ENCODE measurements at places on chromosomes 6 and 20. TPM values are rescaled to one million over a fixed set of nuclear protein-coding genes. Genes with fewer than 3 reads are reported as not detected.

Gene MYH7B
- under 0.01 TPM for total RNA-seq

Gene DNAH8
- under 0.01 TPM for total RNA-seq

Gene TNFAIP3
- total RNA-seq = 0.78 TPM

Gene ARFGEF3
- 65.7 TPM for total RNA-seq

Gene MRAP2
- 6.2 TPM for total RNA-seq

Gene FAM209B
- total RNA-seq = not detected

Gene SPDEF
- total RNA-seq = not detected

- DNase-seq = no peak
Measured at GRCh38 chr6:111105578-111105977, 18.3 kb downstream of the SLC16A10 start.

DNA sequence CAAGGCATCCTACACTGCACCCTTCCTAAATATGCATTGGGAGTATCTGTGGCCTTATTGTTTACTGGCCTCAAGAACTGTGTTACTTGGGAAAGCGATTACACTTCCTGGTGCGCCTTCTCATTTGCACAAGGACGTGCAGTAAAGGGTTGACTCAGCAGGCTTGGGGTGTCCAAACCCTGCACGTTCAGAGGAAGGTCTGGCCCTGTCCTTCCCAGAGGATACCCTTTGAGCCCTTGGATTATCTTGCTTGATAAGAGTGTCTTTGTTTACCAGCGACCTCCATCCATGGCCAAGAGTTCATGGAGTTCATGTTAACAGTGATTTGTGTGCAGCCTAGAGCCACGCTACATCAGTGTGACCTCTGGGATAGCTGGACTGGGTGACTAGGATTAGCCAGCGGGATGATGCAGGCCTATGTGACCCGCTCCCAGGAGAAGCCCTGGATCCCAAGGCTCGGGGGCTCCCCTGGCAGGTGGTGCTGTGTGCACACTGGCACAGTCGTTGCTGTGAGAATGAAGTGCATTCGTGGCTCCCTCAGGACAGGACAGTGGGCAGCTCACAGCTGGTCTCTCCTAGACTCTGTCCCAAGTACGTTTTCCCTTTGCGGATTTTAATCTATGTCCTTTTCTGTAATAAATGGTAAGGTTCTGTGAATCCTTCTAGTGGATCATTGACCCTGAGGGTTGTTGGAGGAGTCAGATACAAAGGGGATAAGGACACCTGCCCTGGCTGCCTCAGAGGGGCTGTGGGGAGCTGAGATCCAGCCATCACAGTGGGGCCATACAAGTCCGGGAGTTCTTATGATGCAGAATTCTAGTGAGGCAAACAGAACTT is 73.5 kb downstream of the TTLL2 start:
- no peak for DNase-seq

DNA sequence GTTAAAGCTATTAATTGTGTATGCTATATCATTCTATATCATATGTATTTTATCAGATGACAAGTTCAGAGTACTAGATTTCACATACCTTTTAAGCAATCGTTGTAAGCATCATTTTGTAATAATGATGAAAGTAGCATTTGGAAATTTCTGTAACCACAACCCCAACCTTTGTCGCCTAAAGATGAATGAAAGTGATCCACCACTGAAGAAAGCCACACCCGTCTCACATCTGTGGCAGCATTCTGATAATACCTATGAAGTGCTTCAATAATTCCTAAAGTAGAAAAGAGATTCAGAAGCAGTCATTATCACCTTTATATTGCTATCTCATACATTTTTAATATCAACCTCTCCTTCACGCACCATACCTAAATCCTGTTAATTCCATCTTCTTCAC is 16.6 kb downstream of the ZUP1 start:
- DNase-seq = no peak

- no peak for DNase-seq
Measured at GRCh38 chr6:139448051-139448649, 73.7 kb upstream of the CITED2 start.

DNA sequence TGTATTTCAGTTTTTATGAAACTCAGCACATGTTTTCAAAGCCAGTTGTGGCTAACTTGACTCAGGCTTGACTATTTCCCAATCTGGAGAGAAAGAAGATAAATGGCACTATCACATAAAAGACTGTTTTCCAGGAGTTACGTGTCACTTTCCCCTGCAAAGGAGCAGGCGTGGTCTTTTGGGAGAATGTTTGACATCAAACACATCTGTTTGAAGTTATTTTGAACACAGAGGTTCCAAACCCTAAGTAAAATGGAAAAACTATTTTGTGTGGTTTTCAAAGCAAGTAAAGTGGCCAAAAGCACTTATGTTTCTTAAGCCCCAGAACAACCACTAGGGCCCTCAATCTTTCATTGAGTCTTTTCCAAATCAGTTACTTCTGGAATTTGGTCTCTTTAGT is 89.7 kb downstream of the FOXF2 start:
- DNase-seq = no peak

DNA sequence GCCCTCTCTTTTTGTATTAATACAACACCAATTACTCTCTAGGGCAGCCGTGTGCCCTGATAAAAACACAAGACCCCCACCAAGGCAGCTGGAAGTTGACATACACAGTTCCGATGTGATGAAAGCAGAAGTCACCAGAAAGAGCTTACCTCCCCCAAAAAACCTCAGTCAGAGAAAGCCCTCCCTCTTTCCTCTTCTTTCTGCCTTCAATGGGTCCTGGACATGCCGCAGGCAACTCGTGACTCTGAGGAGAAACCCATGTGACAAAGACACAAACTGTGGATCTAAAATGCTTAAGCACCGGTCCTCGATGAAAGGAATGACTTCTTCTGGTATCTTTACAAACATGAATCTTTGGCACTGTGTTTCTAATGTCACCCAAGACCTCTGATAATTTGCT is 117.7 kb upstream of the CCDC28A start:
- no peak for DNase-seq

DNA sequence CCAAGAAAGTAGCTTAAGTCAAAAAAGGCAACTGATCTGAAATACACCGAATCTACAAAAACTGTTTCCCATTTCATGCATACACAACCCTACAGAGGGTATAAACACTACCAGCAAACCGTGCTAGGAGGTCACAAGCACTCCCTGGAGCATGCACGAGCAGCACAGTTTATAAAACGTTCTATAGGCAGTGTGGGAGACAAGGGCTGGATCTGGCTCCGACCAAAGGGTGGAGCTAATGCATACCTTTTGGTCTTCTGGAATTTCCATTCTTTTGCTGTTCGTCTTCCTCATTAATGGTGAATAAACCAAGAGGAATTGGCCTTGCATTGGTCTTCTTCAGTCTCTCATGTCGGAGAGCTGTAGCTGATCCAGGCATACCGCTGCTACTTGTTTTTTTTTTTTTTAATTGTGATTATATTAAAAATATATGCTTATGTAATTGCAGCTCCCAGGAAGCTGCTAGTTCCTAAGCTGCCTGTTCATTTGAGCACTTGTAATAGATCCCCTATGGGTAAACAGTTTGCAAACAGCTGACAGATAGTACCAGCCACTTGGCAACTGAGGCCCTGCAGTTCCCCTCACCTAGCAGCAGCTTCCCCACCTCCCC is 24.5 kb downstream of the MAP7 start:
- peak; percentile 52 for DNase-seq

Measured in occipital lobe (tissue), 3 donors.